ENCODE measurements at places on chromosomes 3 and 15.

- no peak for DNase-seq
Measured at GRCh38 chr3:159266779-159267178, 464.9 kb downstream of the MFSD1 start.

DNA sequence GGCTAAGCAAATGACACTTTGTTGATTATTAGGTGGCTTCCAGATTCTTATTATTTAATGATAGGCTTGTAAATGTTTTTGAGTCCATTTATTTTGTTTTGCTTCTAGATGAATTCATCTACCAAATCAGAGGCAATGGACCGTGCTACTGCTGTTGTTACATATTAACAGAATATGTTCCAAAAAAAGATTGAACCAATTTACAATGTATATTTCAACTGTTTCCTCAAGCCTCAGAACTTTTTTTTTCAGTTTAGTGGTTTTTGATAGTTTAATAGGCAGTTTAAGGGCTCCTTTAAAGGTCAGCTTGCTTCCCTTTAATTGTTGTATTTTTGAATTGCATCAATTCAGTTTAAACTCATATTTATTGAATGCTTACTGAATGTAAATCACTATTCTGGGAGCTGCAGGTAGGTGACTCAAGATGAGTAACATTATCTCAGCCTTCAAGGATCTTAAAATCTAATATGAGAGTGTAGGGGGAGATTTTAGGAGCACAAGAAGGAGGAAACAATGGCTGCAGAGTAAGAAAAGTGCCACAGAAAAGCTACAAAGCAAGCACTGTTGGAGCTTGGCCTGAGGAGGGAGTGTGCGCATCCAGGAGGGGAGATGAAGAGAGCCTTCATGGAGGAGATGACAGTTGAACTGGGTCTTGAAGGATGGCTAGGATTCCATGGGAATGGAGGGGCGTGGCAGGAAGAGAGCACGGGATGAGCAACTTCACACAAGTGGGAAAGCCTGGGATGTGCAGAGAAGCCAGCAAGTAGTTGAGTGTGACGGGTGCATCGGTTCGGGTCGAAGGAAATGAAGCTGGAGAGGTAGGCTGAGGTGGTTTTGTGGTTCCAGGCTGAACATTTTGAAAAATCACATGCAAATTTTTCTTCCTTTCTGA is 14.7 kb downstream of the MAP2K1 start:
- no peak for DNase-seq

GRCh38 chr3:20422391-20422790 is 236.4 kb upstream of the SGO1 start:
- no peak for DNase-seq

- no peak for DNase-seq
Measured at GRCh38 chr3:31106912-31107311, 212.5 kb upstream of the GADL1 start.

DNA sequence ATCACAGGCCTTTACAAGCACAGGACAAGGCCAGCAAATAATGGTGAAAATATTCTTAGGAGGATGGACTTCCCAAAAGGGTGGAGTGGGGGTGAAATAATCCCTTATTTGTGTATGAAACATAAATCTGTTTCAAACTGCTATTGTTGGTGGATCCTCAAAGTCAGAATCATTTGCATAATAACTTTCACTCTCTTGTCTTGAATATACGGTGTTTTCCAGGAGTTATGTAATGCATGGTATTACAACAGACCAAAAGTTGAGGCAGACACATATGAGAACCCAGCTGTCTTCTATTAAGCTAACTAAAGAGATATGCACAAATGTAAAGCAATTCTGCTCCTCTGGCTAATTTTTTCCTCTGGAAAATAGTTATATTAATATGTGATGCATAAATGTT is 57.7 kb downstream of the PRTG start:
- no peak for DNase-seq

DNA sequence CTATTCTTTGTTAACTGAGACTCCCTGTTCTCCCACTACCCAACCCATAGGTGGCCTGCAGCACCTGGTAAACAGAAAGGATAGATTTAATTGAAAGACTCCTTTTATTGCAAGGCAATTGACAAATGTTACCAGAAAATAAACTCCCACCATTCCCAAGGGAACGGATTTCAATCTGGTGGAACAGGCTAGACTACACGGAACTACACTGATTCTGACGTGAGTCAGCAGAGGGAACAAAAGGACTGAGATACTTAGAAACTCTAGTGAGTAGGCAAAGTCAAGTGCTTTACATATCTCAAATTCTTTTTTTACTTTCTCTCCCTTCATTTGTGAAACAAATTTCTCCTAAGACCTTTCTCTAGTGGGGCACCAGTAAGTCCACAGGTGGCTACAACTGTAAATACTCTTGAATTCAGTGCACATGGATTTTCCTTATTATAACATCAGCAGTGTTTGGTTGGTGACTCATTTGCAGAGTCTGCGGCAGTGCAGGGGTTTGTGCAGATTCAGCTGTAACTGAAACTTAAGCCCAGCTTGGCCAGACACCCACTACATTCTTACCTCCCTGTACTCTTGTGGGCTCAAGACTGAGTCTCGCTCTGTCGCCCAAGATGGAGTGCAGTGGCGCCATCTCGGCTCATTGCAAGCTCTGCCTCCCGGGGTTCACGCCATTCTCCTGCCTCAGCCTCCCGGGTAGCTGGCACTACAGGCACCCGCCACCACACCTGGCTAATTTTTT is 34.3 kb upstream of the PLSCR2 start:
- no peak for DNase-seq

DNA sequence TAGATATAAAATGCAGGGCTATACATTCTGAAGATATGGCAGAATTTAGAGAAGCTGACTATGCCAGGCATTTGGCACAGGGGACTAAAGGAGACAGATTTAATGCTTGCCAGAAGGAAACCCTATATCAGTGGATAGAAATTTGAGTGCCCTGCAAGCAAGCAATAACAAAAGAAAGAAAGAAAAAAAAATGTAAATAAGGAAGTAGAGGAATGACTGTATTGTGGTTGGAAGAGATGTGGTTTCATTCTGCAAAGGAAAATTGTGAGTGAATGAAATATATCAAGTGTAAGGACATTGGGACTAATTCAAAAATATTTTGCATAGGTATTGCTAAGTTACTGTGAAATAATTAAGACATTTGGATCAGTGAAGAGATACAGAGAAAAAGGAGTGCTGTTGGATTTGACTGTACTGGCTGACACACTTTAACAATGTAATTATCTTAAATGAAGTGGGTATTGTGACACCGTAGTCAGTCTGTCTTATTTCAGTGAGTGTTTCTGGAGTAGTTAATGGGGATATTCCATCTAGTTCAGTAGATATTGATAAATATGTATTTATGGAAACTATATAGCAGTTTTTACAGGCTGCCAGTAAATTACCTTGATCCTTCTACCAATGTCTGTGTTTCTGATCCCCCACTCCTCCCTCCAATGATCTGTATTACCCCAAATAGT is 418.2 kb downstream of the CNTN4 start:
- DNase-seq: no peak

GRCh38 chr15:28128031-28128430 is 28.9 kb upstream of the OCA2 start:
- no peak for DNase-seq

GRCh38 chr15:53197426-53197839 is 407.3 kb upstream of the ONECUT1 start:
- no peak for DNase-seq

- DNase-seq: no peak
Measured at GRCh38 chr15:91521548-91521947, 332.0 kb upstream of the SLCO3A1 start.

- DNase-seq: no peak
Measured at GRCh38 chr3:133887803-133888703, 7.6 kb downstream of the RAB6B start.

GRCh38 chr3:15287565-15288330 is 44.6 kb downstream of the SH3BP5 start:
- DNase-seq: no peak

DNA sequence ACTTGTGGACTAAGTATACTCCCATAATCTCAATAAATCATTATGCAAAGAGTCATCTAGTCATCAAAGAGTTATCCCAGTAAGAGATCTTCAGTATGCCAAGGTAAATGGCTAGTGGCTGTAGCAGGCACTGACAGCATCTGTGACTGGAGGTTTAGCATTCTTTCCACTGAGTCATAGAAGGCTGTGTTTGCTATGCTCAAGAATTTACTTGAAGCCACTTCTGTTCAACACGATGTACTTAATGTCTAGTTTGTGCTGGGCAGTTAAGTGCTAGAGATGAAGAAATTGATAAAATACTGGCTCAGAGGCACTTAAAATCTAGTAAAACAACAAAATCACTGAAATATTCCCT is 13.0 kb downstream of the ZBED2 start:
- DNase-seq: no peak

DNA sequence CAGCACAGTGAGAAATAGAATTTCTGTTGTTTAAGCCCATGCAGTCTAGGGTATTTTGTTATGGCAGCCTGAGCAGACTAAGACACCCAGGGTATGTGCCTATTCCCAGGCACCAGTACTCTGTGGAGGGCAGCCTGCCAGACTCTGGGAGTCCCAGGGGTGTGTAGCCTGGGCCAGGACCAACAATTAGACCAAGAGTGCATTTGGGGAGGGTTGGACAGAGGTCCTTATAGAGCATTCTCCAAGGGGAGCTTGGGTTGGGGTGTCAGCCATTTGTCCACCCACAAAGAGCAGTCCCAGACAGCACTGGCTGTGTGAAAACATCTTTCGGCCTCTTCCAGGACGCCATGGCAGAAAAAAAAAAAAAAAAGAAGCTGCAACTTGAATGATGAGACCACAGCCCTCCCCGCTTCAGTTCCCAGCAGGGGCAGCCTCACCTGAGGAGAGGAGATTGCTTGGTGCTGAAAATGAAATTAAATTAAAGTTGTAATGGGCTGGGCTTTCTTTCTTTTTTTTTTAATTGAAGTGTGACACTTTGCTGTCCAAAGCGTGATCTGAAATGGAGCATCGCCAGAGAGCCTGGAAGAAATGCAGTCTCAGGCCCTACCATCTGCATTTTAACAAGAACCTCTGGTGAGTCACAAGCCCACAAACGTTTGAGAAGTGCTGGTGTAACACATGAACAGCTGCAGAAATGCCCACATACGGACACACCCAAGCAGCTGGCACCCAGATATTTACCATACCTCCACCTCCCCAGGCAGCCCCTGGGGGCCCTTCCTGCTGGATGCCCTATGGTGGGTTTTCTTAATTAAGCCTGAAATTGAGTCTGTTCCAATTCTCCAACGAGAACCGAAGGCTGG is 21.3 kb upstream of the CAV3 start:
- DNase-seq: no peak

GRCh38 chr15:49187549-49188245 is 17.6 kb downstream of the GALK2 start:
- DNase-seq: no peak

- no peak for DNase-seq
Measured at GRCh38 chr3:26307787-26308186, 314.8 kb upstream of the LRRC3B start.

DNA sequence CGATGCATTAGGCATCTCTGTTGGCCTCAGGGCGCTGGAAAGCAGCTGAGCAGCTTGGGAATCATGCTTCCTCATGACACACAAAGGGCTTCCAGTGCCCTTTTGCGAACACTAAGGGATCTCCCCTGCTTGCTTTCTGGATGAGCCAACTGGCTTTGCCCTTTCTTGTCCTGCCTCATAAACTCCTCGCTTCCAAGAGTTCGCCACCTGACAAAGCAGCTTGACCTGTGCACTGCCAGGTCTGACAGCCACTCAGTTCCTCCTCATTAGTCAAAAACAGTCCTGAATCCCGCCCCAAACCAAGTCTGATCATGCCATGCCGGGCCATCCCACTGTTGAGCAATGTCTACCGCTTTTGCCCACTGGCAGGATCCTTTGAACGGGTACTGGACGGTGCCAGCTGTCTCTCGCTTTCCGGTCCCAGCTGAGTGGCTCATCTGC is 265.4 kb upstream of the LYSMD4 start:
- no peak for DNase-seq

DNA sequence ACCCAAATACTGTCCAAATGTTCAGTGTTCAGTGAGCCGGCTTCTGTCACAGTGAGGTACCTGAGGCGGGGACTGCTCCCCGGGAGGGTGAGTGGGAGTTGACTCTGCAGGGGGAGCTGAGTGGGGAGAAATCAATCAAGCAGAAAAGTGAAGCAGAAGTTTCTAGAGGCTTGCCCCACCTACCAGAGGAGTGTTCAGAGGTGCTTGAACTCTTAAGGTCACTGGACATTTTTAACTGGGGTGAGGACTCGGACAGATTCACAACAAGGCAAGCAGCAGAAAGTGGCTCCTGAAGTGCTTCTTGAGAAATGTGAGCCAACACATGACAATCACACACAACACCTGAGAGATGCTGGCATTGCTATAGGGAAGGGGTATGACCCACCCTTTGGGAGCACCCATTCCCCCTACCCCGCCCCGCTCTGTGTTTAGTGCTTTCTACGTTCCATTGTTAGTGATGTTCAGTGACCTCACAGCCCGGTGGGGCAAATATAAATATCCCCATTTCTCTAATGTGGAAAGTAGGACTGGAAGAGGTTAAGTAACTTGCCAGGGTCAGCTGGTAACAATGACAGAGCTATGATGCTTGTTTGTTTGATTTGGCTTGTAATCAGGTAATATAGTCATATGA is 48.6 kb upstream of the AKAP13 start:
- no peak for DNase-seq

GRCh38 chr3:173780067-173780466 is 382.5 kb downstream of the NLGN1 start:
- DNase-seq: no peak

DNA sequence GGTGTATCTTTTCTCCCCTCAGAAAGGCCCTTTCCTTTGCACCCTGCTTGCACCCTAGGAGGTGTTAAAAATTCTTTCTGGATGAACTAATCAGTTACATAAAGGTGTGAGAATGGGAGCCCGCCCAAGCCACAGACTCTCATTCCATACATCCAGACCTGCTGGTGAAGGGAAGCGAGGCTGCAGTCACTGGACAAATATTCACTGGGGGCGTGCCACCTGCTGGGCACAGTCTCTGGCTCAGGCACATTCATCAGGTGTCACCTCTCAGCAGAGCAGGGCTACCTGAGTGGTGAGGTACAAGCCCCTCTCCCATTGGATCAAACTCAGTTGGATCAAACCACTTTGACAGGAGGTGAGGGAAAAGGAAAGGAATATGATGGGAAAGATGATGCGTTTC is 52.0 kb downstream of the NTRK3 start:
- no peak for DNase-seq

DNA sequence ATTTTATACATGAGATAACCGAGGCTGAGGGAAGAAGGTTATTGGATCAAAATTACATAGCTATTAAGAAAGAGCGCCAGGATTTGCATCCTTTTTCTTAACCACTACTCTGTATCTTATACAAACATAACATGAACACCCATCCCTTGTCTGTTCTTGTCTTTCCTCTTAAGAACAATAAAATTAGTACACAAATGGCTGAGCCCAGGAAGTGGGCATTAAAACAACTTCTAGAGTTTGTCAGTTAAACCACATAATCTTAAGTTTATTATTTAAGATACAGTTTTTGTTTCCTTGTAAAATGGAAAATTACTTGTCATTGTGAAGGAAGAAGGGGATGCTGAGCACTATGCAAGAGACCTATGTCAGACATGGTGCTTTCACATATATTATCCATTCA is 48.9 kb upstream of the PPIB start:
- DNase-seq: no peak

GRCh38 chr3:141789281-141789680 is 26.1 kb downstream of the GRK7 start:
- DNase-seq: no peak
